GOT3 (cell line): ENCODE measurements at places on chromosomes 13 and 19.

GRCh38 chr19:7326105-7326877 is 22.4 kb upstream of the ARHGEF18 start:
- no peak for DNase-seq

DNA sequence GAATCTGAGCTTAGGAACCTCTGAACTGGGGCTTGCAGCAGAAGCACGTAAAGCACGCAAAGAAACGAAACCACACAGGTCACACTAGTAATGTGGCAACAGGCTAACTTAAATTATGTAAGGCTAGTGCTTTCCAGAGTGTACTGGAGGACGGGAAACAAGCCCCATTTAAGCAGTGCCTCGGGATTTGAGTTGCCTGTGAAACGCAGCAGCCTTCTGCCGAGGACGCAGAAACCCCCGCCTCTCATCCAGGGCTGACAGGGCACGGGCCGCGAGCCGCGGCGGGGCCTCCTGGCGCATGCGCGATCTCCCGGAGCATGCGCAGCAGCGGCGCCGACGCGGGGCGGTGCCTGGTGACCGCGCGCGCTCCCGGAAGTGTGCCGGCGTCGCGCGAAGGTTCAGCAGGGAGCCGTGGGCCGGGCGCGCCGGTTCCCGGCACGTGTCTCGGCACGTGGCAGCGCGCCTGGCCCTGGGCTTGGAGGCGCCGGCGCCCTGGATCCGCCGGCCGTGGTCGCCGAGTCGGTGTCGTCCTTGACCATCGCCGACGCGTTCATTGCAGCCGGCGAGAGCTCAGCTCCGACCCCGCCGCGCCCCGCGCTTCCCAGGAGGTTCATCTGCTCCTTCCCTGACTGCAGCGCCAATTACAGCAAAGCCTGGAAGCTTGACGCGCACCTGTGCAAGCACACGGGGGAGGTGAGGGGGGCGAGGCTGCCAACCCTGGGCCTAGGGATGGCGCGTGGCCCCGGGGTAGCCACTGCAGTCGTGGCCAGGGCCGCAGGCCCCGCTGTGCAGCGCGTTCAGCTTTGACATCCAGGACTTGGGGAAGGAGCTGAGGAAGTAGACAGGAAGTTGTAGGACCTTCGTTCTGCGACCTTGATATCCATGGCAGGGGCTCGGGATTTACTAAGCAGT is at the start of gene GTF3A:
TSS of gene GTF3A (plus strand) at position 374 of the 912 bp plus-strand sequence.
- DNase-seq, result peak; percentile 61

DNA sequence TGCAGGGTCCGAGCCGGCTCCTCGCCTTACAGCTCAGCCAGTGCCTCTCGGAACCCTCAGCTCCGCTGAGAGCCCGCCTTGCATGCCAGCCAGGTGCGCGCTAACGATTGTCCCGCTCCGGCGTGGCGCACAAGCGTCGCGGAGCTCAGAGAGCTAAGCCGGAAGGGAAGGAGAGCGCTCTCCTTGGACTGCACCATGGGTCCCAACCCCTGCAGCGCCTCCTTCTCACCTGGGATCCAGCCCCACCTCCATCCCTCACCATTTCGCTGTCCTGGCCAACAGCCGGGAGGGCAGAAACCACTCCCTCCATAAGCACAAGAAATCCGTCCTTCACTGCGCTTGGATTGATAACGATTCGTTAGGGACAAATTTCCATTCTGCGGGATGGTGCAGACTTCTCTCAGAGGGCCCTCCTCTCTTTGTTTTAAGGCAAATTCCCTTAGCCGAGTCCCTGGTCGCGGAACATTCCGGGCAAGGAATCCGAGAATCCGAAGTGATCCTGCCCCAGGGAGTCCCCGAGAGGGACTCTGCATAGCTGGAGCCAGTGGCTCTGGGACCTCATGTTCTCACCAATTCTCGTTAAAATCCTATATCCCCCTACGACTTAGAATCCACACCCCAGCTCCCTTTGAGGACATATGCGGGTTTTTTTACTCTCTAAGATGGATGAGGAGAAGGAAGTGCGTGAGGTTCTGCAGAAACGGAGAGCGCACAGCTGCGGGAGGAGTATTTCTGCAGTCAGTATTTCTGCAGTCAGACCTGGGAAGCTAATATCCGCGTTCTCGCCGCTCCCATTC is 2.8 kb downstream of the GSX1 start:
- DNase-seq, result no peak

DNA sequence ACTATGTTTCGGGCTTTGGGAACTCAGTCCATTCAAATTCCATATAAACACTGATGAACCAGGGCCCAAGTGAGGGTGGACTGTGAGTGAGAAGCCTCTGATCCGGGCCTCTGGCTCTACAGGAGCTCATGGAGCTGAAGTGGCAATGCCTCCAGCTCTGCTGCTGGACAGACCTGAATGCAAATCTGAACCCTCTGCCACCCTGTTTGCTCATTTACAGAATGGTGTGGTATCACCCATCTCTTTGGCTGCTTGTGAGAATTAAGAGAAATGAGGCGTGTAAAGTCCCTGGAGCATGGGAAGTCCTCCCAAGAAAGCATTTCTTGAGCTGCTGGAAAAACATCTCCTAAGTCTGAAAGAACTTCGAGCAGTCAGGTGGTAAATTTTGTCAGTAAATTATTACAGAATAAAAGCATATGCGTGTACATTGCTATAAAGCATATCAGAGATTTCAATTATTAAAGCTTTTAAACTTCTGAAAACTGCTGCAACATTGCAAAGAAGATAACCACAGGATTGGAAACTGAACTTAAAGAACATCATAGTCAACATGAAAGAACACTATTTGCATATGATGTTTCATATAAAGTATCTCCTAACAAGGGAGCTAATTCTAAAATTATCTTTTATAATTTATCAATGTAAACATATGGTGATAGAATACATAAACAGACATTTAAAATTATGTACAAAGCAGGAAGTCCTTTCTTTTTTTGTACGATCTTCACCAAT is 369.0 kb downstream of the UQCRFS1 start:
- no peak for DNase-seq

DNA sequence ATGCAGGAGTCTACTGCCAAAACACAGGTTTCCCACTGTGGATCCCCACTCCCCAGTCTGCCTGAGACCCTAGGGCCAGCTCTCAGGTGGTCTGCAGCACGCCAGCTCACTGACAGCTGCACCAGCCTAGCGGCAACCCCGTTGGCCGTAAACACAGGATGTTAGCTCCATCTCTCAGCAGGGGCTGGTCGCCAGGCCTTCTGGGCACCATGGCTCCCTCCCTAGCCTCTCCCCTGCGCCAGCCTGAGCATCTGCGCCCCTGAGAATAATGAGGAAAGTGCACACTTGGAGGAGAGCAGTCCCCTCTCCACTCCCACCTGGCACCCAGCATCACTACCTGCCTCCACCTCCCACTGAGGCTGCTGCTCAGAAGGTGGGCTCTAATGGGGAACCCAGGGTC is 20.8 kb upstream of the EPHX3 start:
- DNase-seq, result no peak

GRCh38 chr19:42200116-42200715 is 17.3 kb downstream of the DEDD2 start:
- no peak for DNase-seq

DNA sequence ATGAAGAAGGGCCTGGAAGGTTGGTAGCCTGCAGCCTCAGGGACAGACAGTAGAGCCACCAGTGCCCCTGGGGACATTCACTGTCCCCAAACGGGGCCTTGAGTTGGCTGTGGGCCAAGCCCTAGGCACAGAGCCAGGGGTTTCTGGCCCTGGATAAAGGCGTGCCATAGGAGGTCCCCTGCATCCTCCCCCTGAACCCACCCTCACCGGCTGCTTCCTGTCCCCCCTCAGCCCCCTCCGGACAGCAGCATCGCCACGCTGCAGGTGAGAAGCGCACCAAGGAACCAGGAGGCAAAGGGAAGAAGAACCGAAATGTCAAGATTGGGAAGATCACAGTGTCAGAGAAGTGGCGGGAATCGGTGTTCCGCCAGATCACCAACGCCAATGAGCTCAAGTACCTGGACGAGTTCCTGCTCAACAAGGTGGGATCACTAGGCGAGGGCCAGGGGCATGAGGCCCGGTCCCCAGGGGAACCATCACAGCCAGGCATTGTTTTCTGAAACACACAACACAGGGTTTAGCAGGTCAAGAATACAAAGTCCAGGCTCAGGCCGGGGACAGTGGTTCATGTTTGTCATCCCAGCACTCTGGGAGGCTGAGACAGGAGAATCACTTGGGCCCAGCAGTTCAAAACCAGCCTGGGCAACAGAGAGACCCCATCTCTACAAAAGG is 14.6 kb upstream of the USE1 start:
- no peak for DNase-seq

- no peak for DNase-seq
These were observed 4.5 kb upstream of the OVOL3 start for GRCh38 chr19:36106441-36106840.

- no peak for DNase-seq
These were observed 25.3 kb upstream of the ZNF14 start for GRCh38 chr19:19758164-19758563.

GRCh38 chr19:49335071-49335783 is at the start of gene CD37:
TSS of gene CD37 (plus strand) at chr19:49335406. CDS start at chr19:49335541, 135 bp downstream.
- DNase-seq, result no peak

DNA sequence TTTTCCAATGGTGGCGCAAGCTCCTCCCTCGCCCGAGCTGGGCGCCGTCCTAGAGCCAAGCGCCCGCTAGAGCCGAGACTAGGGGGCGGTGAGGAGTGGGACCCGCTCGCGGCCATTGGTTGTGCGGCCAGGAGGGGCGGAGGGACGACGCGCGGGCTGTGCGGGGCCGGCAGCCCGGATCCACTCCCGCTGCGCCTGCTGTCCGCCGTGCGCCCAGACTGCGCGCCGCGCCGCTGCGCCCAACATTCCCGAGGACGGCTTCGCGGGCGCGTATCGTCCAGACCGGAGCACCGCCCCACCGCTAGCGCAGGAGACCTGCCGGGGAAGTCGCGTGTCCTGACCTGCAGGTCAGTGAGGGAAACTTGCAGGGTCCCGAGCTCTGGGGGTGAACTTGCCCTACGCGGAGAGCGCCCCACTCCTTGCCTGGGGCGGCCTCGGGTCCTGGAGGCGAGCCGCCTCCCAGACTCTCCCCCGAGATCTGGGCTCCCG is at the start of gene SERTM1:
TSS of gene SERTM1 (plus strand) at position 183 of the 489 bp plus-strand sequence. CDS start 21,059 bp downstream, outside the sequence.
- DNase-seq, result no peak

- no peak for DNase-seq
These were observed 882.9 kb upstream of the SPRY2 start for GRCh38 chr13:81223778-81224177.

DNA sequence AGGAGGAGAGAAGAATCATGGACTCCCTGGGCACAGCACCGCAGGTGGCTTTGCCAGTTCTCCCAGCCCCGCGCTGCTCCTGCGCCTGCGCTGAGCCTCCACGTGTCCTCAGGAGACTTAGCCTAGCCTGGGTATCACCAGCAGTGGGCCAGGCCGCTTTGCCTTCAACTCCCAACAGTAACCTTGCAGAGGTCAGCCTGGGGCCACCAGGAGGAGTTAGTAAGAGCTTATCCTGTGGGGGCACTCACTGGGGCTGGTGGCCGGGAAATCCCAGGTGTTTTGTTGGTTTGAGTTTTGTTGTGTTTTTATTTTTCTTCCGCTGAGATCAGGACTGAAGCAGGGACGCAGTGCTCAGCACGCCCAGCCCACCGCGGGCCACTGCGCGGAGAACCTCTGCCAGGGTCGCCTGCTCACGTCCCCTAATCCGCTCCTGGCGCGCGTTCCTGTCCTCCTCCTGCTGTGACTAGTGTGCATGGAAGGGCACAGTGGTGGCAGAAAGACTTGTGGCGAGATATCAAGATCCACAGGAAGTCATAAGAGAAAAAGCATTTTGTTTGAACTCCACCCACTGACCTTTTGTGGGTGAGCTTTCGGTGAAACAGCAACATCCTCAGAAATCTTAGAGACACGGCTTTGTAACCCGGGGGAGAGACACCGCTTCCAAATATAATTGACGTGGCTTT is 207.4 kb upstream of the RFC3 start:
- DNase-seq, result peak; percentile 11

DNA sequence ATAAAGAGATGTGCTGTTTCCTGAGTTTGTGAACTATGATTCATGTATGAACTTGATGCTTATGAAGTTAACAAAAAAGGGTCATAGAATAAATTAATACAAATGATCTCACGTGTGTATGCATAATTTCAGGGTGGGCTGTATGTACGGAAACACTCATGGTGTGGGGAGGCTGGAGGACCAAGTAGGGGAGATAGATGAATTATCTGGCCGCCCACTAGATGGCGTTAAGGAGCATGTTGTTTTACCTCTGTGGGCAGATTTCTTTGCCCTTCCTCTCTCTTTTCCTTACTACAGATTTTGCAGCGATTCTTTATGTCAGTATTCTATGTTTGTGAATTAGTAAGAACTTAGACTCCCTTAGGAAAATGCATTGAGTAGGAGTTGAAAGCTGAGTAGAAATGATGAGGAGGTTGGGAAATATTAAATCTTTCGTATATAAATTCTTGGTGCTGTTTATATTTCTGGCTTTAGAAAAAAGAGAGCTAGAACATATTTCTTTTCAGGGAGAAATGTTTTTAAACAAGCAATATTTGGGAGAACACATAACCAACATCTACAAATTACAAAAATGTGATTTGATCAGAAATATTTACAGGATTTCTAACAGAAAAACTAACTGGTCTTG is 47.4 kb upstream of the TMTC4 start:
- DNase-seq, result no peak

DNA sequence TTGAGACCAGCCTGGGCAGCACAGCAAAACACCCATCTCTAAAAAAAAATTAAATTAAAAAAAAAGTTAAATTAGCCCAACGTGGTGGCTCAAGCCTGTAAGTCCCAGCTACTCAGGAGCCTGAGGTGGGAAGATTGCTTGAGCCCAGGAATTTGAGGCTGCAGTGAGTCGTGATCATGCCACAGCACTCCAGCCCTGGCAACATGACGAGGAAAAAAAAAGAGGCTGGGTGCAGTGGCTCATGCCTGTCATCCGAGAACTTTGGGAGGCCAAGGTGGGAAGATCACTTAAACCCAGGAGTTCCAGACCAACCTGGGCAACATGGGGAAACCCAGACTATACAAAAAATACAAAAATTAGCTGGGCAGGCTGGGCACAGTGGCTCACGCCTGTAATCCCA is 2.2 kb upstream of the TMEM161A start:
- DNase-seq, result no peak

- DNase-seq, result no peak
These were observed 74.8 kb downstream of the NALCN start for GRCh38 chr13:101341464-101341863.

DNA sequence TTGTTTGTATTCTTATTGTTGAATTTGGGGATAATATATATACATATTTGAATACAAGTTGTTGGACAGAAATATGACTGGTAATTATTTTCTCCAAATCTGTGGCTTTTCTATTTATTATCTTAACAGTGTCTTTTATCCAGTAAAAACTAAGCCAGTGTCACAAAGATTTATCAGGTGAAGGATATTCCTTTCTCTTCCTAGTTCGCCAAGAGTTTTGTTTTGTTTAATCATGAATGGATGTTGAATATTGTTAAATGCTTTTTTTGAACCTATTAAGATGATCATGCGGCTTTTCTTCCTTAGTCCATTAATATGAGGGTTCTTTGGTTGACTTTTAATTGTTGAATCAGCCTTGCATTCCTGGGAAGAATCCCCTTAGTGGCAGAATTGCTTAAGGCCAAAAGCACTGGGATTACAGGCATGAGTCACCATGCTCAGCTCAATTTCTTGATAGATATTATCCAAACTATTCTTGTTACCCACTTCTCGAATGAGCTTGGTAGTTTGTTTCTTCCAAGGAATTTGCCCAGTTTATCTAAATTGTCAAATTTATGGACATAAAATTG is 53.3 kb downstream of the TEX26 start:
- DNase-seq, result no peak
